ENCODE measurements at places on chromosomes 3 and 15.

- DNase-seq, result no peak
Measured at GRCh38 chr3:106120356-106120755, 251.5 kb upstream of the CBLB start.

DNA sequence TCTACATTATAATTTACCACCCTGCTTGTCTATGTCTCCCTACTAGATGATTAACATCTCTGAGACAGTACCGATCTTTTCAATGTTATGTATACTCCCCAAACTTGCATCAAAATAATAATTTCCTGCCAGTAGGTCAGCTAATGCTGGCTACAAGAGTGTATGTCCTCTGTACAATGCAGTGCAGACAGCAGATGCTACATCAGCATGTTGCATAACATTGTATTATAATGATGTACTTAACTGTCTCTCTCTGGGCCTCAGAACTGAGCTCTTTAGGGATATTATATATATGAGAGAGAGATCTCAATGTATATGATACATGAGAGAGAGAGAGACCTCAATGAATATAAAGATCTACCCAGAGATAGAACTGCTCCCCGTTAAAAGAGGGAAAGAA lies 456.6 kb downstream of the SHQ1 start:
- no peak for DNase-seq

- DNase-seq, result no peak
Measured at GRCh38 chr3:193805448-193805847, 212.4 kb downstream of the OPA1 start.

GRCh38 chr3:38555149-38555840 lies 59.2 kb downstream of the EXOG start:
- no peak for DNase-seq

DNA sequence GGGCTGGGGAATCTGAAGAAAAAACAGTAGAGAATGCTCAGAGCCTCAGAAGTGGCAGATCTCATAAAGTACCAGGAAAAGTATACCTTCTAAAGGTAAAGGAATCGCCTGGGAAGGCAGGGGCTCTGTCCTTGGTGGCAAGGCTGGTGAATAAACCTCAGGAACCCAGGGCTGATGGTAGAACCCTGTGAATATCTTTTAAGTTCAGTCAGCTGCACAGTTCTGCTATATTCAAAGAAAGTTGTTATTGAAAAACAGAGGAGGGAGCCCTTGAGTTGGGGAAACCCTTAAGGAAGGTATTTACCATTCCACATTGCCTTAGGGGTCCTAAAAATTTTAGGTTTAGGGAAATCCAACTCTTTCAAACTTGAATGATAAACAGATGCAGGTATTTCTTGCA lies 31.2 kb downstream of the ZPLD1 start:
- DNase-seq, result no peak

DNA sequence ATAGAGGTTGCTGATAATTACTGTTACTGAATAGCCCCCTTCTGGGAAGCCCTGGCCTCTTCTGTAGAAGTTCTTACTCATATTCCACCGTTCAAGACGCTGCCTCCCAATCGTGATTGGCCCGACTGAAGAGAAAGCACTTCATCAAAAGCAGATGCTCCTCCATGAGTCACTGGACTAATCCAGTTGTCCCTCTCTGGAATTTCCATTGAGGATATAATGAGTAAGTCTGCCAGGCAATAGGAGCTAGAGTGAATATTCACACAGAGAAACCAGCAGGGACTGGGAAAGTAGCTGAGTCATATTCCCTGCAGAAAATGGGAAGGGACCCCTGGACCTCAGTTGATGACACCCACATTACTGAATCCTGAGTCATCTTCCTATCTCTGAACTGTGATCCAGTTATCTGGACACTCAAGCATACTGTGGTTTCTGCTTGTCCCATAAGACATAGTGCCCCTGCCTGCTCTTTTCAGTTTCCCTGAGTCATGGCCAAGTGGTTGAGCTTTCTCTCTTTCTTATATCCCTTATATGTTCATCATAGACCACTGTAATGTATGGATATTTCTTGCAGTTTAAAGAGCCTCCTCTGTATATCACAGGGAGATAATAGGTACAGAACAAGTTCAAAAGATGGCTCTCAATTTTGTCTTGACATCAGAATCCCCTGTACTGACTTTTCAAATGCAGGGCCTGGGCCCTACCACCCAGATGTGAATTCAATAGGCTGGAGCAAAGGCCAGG lies 151.2 kb upstream of the CDIN1 start:
- DNase-seq, result no peak
